ENCODE measurements at places on chromosomes 3 and 15.

GRCh38 chr3:155640098-155640497 lies 104.8 kb downstream of the PLCH1 start:
- no peak for DNase-seq

DNA sequence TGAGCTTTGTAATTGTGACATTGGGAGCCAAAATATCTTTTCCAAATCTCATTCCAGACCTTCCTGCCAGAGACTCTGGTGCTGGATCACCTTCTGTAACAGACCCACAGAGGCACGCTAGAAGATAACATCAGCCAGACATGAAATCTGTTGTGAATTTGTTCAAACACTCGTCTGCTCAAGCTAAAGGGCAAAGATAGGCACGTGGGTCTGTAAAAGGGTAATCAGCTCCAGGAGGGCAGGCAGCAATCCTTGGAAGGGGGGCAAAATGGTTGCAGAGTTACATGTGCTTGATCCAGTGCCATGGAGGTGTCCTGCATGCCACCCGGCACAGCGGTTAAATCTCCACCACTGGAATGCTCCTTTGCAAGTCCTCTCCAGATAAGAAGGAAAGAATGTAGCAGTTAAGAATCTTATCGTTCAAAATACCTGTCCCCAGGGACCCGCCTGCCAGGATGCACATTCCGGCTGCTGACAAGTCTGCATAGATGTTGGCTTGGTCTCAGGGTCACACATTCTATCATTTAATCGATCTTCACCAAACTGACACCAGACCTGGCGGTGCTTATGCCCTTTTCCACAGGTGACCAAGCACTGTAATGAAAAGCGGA lies 74.8 kb downstream of the ADAMTS9 start:
- DNase-seq, result no peak

GRCh38 chr3:63949005-63949404 lies 36.8 kb upstream of the SCAANT1 start:
- no peak for DNase-seq

DNA sequence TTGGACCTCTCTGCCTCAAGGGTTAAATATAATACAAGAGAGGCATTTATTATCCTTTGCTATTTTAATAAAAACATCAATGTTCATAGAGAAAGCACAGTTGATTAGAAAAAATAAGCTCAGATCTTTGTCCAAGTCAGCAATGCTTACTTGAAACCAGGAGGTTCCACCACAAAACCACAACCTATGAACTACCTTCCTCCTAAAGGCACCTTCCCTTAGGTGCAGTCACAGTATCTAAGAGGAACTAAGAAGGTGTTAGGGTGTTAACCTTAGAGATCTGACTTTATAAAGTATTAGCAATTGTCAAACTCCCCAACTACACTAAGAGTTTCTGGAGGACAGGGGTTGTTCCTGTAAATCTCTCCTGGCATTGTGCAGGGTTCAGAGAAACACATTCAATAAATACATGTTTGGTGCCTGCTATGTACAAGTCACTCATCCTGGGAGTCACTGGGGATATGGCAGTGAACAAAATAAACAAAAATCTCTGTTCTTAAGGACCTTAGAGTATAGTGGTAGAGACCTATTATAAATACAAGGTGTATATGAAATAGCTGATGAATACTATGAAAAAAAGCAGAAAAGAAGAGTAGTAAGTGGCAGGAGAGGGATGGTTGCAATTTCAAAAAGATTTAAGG lies 208.6 kb downstream of the NFKBIZ start:
- DNase-seq, result no peak
